Osteoblast (primary cell): ENCODE measurements at places on chromosomes 4 and X. TPM values are rescaled to one million over a fixed set of nuclear protein-coding genes. Genes with fewer than 3 reads are reported as not detected.

Gene TMPRSS11A
- total RNA-seq = not detected in 2 replicates

Gene STARD8
- total RNA-seq = 1.4 and 1.5 TPM in 2 replicates

Gene UNC5C
- total RNA-seq = 9.0 and 13.6 TPM in 2 replicates

Gene SLC16A2
- 11.6 and 15.6 TPM in 2 replicates for total RNA-seq

Gene RHOH
- under 0.01 TPM in 1 of 2 replicates, not detected in the other for total RNA-seq

- peak; percentile 53 for DNase-seq
Measured at GRCh38 chr4:152485726-152486276, 50.1 kb downstream of the FBXW7 start.

- no peak for DNase-seq
Measured at GRCh38 chrX:118199997-118200396, 83.4 kb upstream of the KLHL13 start.

DNA sequence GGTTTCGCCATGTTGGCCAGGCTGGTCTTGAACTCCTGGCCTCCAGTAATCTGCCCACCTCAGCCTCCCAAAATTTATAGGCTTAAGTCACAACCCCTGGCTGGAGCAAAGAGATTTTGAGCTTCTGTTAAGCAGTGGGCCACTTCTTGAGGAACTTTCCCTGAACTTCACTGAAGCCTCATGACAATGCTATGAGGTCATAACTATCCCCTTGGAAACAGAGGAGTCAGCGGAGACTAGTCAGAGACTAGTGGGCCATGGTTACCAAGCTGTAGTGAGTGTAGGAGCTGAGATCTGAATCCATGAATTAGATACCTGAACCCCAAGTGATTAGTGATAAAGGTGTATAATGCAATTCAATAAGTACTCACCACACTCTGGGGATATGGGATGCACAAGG is 145.1 kb upstream of the MSX1 start:
- no peak for DNase-seq

DNA sequence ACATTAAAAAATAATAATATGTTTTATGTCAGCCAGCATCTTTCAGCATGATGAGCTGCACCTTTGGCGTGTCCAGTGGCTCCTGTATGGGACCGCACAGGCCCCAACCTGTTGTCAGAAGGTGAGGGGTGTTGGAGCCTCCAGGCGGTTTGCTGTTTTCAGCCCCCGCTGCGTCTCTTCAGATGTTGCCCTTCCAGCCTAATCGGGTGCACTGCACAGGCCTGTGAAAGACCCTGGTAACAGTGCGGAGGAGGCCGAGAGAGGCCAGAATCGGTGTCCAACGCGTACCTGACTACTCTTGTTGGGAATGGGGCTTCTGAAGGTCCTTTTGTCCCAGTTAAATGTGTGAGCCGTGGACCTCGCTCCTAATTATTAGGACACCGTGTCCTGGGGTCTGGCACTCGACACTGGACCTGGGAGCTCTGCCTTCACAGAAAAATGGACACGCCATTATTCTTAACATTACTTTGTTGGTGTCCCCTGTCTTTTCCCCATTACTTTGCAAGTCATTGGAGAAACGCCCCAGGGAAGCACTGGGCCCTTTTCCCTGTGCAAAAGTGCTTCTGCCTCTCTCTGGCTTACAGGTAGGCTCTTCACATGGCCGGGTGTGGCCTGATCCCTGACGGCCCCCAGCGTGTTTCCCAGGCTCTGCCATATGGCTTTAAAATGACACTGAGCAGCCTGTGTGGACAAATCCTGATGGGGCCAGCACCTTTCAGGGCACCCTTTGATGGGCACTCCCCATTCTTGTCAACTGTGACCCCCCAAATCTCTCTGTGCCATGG is 51.2 kb downstream of the TBC1D14 start:
- DNase-seq = peak; percentile 36

- peak; percentile 44 for DNase-seq
Measured at GRCh38 chrX:77085372-77085771, 361.8 kb upstream of the FGF16 start.

- no peak for DNase-seq
Measured at GRCh38 chrX:68942104-68942503, 113.3 kb downstream of the EFNB1 start.

DNA sequence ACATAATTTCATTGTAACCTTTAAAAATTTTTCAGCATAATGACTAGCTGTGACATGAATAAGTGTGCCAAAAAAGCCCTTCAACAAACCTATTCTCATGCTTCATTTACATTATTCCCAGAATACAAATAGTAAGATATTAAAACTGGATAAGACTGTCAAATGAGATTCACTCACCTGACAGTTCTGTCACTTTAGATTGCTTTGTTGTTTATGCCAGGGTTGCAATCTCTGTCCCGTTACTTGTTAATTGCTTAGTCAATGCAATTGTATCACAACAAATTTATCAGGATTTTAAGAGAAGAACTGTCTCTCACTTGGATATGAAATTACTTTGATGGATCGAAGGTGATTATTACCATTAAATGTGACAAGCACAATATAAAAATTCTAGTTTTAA is 616.0 kb upstream of the IGFBP7 start:
- no peak for DNase-seq
